ENCODE measurements at places on chromosomes 11 and 22.

DNA sequence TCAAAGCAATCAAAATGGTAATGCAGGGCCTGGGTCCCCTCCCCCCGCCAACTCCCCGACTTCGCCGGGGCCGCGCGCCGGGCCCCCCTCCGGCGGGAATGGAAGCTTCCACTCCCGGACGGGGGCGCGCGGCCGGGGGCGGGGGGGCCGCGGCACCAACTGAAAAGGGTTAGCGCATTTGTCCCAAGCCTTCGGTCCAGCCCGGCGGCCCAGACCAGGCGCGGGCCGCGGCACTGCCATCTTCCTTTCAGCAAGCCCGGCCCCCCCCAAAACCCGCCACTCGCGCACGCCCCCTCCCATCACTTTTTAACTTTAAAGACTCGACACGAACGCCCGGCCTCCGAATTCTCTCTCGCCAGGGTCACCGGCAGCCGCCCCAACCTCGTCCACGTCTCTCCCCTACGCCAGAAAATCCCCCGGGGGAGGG lies 2.8 kb downstream of the PHF21B start:
- no peak for DNase-seq

DNA sequence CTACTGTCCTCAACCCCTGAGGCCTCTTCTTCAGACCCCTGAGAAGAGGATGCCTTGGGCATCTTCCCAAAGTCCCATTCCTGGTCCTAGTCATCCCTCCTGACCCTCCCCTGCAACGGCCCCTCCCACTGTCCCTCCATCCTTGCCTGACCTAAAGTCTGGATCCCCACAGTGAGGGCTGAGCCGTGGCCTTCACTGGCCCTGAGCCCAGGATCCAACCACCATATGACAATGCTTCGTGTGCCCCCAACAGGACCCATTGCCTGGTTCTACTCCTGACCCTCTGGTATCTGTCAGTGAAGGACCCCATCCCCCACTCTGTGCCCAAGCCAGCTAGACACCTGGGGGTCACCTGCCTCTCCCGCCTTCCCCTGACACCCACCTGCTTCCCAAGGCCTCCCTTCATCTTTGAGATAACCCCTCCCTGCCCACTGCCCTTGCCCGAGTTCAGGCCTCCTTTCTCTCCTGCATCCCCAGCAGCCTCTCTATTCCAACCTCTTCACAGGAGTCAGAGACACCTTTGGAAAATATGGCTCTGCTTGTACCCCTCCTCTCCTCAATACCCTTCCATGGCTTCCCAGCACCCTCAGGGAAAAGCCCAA lies 48.0 kb downstream of the LRRC32 start:
- no peak for DNase-seq

DNA sequence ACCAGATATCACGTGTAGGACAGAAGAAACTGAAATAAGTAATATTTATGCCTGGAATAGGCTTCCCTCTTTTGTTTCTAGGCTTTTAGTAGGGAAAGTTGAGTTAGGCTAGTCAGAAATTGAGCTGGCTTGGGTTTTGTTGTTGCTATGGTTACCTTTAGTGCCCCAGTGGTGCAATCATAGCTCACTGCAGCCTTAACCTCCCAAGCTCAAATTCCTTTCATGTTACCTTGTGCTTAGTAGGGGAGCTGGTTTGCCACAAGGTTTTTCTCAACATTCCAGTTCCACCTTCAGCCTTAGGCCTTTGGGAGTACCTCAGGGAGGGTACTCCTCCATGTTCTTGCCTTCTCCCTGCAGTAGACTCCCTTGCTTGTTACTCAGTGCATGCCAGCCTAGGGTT lies 69.1 kb upstream of the SUSD2 start:
- no peak for DNase-seq

- no peak for DNase-seq
Measured at GRCh38 chr22:49845666-49846459, 7.8 kb upstream of the ZBED4 start.

GRCh38 chr22:38412435-38413084 lies 42.4 kb downstream of the KCNJ4 start:
- DNase-seq, result no peak

- no peak for DNase-seq
Measured at GRCh38 chr11:122198291-122198983, 82.4 kb upstream of the BLID start.

- DNase-seq, result no peak
Measured at GRCh38 chr11:103729617-103730016, 306.8 kb upstream of the DDI1 start.

Data from CD4-positive, alpha-beta T cell treated with Interleukin-15 for 4 hours (primary cell).